Activated CD8-positive, alpha-beta memory T cell treated with anti-CD3 and anti-CD28 coated beads, Interleukin-2, amount 50 U/mL, for 48 hours (primary cell): ENCODE measurements at places on chromosomes 4 and X.

- DNase-seq: no peak
Measured at GRCh38 chr4:154473497-154473896, 18.1 kb downstream of the DCHS2 start.

GRCh38 chr4:174256277-174256713, 27.2 kb downstream of the FBXO8 start:
- DNase-seq: no peak

GRCh38 chrX:135112096-135112729, 8.1 kb downstream of the ETDB start:
- peak; percentile 44 for DNase-seq

DNA sequence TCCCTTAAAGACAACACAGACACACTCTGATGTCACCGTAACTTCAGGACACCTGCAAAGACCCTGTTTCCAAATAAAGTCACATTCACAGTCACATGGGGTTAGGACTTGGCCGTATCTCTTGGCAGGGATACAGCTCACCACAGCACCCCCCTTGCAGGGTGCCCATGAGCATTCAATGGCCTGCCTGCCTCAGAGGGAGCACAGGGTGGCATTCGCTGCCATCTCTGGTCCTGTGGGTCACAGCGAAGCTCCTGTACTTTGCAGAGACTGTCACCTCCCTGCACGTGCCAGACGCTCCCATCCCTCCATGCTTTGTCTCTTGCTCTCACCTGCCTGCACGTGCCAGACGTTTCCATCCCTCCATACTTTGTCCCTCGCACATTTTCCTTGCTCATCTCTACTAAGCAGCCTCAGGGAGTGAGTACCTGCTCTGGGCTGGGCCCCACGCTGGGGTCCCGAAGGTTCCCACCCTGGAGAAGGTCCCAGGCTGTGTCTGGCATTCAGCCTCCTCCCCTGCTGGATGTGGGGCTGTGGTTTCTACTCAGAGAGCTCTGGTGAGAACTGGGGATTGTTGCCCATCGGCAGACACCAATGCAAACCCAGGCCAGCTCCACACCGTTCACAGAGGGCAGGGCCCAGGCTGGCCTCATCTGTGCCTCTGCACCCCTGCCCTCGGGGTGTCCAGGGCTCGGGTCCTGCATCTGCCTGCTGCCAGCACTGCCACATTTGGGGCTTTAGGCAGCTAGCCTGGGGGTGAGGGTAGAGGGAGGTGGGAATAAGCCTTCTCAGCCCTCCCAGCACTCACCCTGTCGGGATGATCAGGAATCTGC, 15.8 kb downstream of the HTRA3 start:
- DNase-seq: no peak

DNA sequence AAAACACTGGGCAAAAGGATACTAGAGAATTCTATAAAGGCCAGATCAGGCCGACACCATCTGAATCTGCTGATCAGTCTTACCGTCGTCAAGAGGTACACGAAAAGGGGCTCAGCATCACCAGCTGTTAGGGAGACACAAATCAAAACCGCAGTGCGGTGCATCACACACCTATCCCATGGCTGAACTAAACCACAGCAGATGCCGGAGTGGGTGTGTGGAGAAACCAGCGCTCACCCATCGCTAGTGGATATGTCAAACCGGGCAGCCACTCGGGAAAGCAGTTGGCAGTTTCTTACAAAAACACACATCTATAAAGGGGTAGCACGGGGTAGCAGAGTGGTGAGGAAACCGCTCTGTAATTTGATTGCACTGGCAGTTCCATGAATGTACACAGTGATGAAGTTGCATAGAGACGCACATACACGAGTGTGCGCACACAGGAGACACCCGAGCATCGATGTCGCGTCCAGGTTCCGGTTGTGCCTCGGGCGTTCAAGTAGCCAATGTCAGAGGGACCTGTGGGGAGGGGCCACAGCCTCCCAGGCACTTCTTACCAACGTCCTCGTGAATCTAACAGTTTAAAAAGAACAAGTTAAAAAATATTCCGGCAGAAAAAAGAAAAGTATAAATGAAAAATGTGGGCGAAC, 23.1 kb upstream of the CCNQ start:
- DNase-seq: no peak

DNA sequence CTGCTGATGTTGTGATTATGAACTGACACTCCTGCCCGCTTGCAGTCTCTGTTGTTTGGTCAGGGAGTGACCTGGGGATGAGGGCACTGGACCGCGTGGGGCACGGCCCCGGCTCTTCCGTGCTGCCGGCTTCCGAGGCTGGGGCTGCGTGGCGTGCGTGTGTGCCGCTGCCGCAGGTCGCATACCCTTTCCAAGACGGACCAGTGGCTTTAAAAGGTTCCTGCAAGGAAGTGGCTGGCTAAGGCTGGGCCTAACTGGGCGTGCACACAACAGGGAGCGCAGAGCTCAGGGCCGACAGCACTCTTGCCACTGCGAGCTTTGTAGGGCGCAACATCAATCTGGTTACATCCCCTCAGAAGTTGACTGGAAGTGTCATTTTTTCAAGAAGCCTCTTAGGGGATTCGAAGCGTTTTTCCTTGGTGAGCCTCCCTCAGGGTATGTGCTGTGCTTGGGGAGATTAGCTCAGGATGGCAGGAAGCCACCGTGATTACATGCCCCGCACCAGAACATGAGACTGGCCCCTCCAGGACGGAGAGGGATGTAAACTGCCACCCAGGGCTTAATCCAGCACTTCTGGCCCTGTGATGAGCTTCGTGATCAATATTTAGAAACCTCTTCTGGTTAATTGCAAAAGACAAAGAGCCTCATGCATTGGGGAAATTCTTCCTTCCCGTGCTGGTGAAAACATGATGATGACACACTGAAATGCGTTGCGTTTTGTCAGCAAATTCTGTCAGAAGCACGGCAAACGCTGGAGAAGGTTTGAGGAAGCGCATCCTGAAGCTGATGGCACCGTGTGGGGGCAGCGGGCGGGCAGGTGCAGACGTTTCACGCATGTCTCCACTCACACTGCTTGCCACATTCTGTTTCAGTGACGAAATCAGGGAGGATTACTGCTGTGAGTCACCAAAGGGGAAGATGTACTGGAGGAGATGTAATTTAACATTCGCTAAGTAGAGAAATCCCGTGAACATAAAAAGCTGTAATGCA, 11.1 kb downstream of the MAEA start:
- no peak for DNase-seq

DNA sequence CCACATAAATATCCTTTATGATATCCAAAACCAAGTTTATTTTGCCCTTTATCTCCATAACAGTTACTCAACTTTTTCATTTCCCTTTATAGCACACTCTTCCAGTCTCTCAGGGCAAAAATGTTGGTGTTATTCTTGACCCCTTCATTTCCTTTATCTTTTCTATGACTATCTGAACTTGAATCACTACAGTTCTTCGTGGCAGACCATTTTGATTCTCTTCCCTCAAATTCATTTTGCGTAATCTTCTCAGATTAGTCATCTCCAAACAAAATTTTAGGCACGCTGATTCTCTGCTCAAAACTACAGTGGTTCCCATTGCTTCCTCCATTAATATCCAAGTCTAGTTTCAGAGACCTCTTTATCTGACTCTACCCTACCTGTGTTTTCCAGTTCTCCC, 26.1 kb downstream of the RUFY3 start:
- DNase-seq: no peak

DNA sequence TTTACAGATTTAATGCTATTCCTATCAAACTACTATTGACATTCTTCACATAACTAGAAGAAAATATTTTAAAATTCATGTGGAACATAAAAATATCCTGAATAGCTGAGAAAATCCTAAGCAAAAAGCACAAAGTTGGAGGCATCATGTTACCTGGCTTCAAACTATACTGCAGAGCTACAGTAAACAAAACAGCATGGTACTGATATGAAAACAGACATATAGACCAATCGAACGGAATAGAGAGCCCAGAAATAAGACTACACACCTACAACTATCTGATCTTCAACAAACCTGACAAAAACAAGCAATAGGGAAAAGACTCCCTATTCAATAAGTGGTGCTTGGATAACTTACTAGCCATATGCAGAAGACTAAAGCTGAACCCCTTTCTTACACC, 273.4 kb upstream of the GRIA3 start:
- no peak for DNase-seq

DNA sequence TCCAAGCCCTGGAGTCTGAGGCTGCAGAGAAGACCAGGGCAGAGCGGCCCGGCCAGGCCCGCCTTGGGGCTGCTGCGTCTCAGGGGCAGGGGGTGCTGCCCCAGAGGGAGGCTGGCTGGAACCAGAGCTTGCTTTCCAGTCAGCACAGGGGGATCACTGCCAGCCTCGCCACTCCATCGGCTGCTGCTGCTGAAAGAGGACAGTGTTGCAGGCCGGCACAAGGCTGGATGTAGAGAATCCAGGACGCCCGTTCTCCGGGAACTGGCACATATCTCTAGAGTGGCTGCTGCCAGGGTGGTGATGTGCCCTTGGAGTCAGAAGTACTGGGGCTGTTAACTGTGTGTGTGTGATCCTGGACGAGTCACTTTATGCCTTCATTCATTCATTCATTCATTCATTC, 31.9 kb upstream of the SORCS2 start:
- peak; percentile 23 for DNase-seq

DNA sequence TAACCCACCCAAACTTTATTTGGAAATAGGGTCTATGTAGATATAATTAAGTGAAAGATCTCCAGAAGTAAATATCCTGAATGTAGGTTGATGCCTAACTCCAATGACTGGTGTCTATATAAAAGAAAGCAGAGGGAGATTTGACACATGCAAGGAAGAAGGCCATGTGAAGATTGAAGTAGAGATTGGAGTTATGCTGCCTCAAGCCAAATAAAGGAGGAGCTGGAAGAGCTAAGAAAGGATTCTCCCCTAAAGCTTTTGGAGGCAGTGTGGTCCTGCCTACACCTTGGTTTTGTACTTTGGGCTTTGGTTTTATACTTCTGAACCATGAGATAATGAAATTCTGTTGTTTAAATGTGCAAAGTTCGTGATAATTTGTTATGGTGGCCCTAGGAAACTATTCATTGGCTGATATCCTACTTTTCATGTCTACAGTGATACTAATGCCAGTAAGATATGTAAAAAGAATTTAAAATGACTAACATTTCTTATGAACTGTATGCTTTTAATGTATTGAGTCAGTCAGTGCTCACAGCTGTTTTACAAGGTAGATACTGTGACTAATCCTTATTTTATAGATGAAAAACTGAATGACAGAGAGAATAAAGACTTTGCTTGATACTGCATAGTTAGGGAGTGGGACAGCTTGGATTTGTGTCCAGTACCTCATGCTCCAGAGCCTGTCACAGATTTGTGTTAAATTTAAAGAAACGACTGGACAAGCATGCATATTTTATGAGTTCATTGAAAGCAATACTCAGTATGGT, 5.9 kb upstream of the RAB40AL start:
- DNase-seq: no peak

GRCh38 chr4:13706716-13707115, 79.2 kb upstream of the BOD1L1 start:
- DNase-seq: no peak

- DNase-seq: no peak
Measured at GRCh38 chr4:7430965-7431695, 3.6 kb downstream of the PSAPL1 start.

DNA sequence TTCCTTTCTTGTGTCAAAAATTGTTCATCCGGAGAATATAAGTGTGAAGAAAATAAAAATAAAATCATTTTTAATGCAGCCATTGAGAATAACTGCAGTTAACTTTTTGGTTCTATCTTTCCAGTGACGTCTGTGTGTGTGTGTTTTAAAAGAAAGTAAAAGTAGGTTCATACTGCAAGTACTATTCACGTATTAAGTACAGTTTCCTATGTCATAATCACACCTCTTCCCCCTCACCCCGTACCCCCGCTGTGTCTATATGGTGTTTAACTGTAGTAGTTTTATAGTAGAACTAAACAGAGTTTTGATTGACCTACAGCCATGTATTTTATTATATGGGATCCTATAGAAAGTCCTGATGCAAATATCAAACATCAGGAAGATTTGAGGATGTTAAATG, 78.5 kb upstream of the CLCN4 start:
- DNase-seq: no peak

- DNase-seq: no peak
Measured at GRCh38 chrX:152806035-152806434, 24.5 kb downstream of the CETN2 start.

GRCh38 chr4:98113012-98113411, 30.3 kb downstream of the STPG2 start:
- no peak for DNase-seq

DNA sequence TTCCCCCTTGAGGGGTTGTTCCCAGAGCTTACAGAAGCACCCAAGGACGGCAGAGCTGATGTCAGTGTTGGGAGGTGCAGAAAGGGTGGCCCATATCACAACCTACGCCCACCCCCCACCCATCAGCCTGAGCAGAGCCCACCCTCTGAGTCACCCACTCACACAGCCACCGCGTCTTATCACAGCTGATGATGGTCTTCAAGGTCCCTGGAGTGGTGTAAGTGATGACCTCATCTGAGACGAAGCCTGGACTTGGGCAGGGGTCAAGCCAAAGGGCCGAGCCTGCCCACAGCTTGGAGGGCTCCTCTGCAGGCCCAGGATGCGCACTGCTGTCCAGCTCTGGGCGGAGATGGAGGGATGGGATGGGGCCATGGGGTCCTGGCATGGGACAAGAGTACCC, 3.0 kb upstream of the HTRA3 start:
- no peak for DNase-seq

- no peak for DNase-seq
Measured at GRCh38 chrX:106933538-106933961, 13.3 kb downstream of the CLDN2 start.

- DNase-seq: no peak
Measured at GRCh38 chr4:168484626-168485025, 4.3 kb upstream of the DDX60L start.

DNA sequence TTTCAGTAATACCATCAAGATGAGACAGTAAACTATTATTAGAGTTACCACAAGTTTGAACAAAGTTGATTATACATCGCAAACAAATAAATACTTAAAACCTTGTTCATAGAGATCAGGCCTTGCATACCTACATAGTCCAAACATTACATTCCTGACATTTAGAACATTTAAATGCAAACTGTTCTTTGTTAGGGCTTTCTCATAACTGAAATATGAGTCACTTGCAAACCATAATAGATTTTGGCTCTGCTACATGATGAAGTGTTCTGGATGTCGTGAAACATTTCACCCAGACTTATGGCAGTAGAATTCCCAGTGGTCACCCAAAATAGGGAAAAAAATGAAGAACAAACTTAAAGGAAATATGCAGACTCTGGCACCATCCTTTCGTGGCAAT, 75.0 kb downstream of the FAT4 start:
- no peak for DNase-seq

DNA sequence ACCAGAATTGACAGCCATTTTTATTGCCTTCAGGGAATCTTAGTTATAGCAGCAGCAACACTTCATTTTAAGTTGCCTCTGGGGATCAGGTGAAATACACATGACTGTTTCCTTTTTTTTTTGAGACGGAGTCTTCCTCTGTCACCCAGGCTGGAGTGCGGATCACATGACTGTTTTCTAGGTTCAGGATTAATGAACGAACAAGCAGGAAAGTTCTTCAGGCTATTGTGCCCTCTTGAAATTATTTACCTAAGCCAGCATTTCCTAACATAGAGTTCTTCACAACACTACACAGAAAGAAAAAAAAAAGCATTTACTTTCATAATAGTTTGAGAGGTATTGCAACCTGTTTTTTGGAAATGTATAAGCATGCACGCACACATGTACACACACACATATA, 2032.8 kb downstream of the PCDH7 start:
- no peak for DNase-seq
